NCI-H2081 (cell line): ENCODE measurements at places on chromosomes 4 and X.

GRCh38 chr4:7147661-7148310 lies 44.6 kb upstream of the SORCS2 start:
- no peak for DNase-seq

DNA sequence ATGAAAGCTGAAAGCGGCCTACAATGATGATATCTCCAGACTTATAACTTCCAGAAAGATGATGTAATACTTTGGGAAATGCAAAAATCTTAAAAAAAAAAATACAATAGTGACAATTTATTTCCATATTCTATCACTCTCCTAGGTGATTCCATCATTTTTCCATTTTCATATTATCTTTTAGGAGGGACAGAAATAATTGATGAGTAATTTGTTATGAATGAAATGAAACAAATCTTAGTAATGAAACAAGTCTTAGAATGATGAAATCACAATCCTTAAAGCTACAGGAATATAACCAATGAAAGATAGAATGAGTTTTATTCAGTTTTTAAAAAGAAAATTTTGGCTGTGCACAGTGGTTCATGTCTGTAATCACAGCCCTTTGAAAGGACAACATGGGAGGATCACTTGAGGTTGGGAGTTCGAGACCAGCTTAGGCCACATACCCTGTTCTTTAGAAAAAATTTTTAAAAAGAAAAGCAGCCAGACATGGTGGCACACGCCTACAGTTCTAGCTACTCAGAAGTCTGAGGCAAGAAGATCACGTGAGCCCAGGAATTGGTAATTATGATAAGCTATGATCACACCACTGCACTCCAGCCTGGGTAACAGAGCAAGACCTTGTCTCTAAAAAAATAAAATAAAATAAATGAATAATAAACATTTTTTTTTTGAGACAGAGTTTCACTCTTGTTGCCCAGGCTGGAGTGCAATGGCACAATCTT lies 21.7 kb downstream of the CLOCK start:
- no peak for DNase-seq

DNA sequence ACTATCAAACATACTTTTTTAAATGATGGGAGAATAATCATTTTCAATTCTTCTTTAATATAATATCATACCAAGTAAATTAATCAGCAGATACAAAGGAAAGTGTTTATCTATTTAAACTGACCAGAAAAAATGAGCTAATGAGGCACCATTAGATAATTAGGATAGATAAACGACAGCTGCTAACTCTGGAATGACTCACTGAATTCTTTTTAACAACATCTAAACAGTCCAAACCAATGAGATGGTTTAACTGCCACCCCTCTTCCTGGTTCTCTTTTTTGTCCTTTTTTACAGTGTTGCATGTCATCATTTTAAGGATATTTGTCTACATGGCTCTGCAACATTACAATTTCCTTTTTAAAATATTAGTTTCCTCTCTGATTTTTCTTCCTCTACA lies 41.6 kb downstream of the UNC5C start:
- no peak for DNase-seq

DNA sequence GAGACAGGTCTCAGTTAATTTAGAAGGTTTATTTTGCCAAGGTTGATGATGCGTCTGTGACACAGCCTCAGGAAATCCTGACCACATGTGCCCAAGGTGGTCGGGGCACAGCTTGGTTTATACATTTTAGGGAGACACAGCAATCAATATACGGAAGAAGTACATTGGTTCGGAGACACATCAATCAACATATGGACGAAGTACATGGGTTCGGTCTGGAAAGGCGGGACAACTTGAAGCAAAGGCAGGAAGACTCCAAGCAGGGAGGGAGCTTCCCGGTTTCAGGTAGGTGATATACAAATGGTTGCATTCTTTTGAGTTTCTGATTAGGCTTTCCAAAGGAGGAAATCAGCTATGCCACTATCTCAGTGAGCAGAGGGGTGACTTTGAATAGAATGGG lies 225.2 kb upstream of the ZFP42 start:
- DNase-seq: no peak

GRCh38 chrX:7985568-7985967 lies 58.4 kb upstream of the PNPLA4 start:
- DNase-seq: no peak

GRCh38 chr4:41532882-41533281 lies 5.1 kb upstream of the LIMCH1 start:
- DNase-seq: no peak

- no peak for DNase-seq
Observed at GRCh38 chr4:177235026-177235425, 74.6 kb upstream of the NEIL3 start.

DNA sequence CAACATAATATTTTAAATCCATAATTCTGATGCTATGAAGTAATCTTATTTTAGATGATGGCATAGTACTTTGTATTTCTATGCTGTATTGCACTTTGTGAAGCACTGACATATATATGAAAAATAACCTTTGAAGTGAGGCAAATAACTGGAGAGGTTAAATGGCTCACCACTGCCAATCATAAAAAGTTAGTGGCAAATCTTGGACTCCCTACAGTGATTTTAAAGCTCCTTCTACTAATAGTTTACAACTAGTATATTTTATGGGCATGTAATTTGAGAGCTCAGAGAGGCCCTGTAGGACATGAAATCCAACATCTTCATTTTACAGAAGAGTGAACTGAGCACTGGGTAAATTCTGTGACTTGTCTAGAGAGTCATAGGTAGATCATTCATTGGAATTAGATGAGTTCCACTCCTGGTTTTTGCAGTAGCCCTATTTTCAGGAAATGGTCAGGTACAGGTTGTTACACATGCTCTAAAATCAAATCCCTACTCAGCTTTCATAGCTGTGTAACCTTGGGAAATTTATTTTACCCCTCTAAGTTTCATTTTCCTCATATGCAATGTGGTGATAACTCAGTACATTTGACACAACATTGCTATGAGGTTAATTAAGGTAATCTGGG lies 804 bp upstream of the GC start:
- DNase-seq: no peak

GRCh38 chrX:134929808-134930207 lies 61.0 kb upstream of the SMIM10 start:
- no peak for DNase-seq
